ENCODE measurements at places on chromosomes 4 and X. TPM values are rescaled to one million over a fixed set of nuclear protein-coding genes. Genes with fewer than 3 reads are reported as not detected.

- H3K4me1 ChIP-seq = no peaks in the 10 kb centered on the region
- no peak overlapping the region for H3K4me3 ChIP-seq
- no peaks in the 10 kb centered on the region for H3K27me3 ChIP-seq
Observed at GRCh38 chr4:77576351-77576750, 29.3 kb upstream of the CXCL13 start.

The DDX53 gene
- total RNA-seq = not detected

GRCh38 chr4:114734594-114734993 lies 136.0 kb downstream of the UGT8 start:
- H3K4me3 ChIP-seq = no peak overlapping the region
- no peaks in the 10 kb centered on the region for H3K4me1 ChIP-seq
- no peaks in the 10 kb centered on the region for H3K36me3 ChIP-seq
- H3K27me3 ChIP-seq = no peaks in the 10 kb centered on the region
- no peak overlapping the region for H3K27ac ChIP-seq
- no peak for DNase-seq

The NAT8L gene
- 0.14 TPM for total RNA-seq

GRCh38 chr4:184664445-184665210 lies 15.1 kb downstream of the PRIMPOL start:
- no peaks in the 10 kb centered on the region for H3K27me3 ChIP-seq
- peaks cover 5% of the 10 kb centered on the region for H3K36me3 ChIP-seq
- H3K27ac ChIP-seq = no peak overlapping the region

The P2RY8 gene
- total RNA-seq = 0.55 TPM

- no peaks in the 10 kb centered on the region for H3K36me3 ChIP-seq
- H3K27ac ChIP-seq = no peak overlapping the region
- H3K27me3 ChIP-seq = no peaks in the 10 kb centered on the region
- no peak for DNase-seq
- no peaks in the 10 kb centered on the region for H3K4me1 ChIP-seq
- H3K4me3 ChIP-seq = no peak overlapping the region
Observed at GRCh38 chrX:49242545-49243066, 7.3 kb downstream of the CCDC22 start.
